ENCODE measurements at places on chromosomes 1 and 21.

- DNase-seq = no peak
These were observed 141.7 kb upstream of the HOOK1 start for GRCh38 chr1:59672851-59673572.

DNA sequence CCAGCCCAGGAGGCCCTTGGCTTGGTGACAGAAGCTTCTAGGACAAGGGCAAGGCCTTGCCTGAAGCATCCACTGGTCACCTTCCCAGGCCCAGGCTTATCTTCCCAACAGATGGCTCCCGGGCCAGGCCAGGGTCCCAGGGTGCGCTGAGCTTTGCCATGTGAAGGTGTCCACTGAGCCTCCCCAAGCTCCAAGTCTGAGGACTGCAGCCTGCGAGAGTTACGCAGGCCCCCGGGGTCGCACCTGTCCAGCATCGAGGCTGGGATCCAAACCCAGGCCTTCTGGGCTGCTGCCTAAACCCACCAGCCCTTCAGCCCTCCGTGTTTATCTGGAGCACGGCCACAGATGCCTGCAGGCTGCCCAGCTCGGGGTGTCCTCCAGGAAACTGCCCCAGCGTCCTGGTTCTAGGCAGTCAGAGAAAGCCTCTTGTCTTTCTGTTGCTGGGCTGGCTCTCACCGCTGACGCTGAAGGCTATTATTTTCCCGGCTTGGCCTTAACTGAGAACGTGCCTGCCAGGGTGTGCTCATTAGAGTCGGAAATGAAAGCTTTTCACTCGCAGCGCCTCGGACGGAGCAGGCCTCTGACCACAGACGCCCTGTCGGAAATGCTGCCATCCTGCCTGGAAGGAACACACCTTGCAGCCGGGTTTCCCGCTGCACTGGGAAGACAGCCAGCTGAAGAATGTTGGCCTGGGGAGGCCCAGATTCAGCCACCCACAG lies 71.4 kb downstream of the MEGF6 start:
- no peak for DNase-seq

GRCh38 chr1:17661546-17662157 lies 93.5 kb upstream of the ACTL8 start:
- DNase-seq = peak; percentile 13

GRCh38 chr1:156860628-156861423 lies at the start of gene NTRK1:
Gene NTRK1 (plus strand): TSS chr1:156860865. CDS start chr1:156860935, 70 bp downstream.
- DNase-seq = peak; percentile 20

All from stimulated activated CD8-positive, alpha-beta memory T cell treated with anti-CD3 and anti-CD28 coated beads, Interleukin-7, amount 100 ng/mL, for 1 hour (primary cell).